ENCODE measurements at places on chromosomes 1 and 21.

- no peak for DNase-seq
Observed at GRCh38 chr1:246394121-246394520, 113.0 kb downstream of the SMYD3 start.

DNA sequence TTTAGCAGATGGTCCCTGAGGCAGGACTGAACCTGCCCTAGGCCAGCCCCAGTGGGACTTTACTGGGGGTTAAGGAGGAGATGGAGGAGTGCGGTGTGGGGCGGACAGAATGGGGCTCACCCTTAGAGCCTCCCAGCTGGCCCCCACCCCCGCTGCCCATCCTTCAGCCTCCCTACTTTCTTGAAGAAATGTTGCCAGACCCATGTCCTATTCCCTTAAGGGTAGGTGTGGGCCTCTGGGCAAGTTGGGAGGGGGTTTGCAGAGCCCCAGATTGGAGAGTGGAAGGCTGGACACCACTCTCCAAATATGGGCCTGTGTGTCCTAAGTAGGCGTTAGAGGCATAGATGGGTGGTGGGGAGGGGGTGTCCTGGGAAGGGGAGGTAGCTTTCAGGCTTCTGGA is 19.2 kb upstream of the EPS8L3 start:
- no peak for DNase-seq

GRCh38 chr1:94527447-94528031 is 14.0 kb downstream of the F3 start:
- DNase-seq, result no peak

GRCh38 chr1:164773102-164773501 is 214.1 kb downstream of the PBX1 start:
- no peak for DNase-seq

- no peak for DNase-seq
Observed at GRCh38 chr1:25683731-25684130, 67.1 kb downstream of the MAN1C1 start.

All from hindlimb muscle (tissue), 1 donor.